ENCODE measurements at places on chromosomes 6 and 20. TPM values are rescaled to one million over a fixed set of nuclear protein-coding genes. Genes with fewer than 3 reads are reported as not detected.
A peak's percentile ranks its signal among the peaks of the same experiment; 100 is the strongest.

DNA sequence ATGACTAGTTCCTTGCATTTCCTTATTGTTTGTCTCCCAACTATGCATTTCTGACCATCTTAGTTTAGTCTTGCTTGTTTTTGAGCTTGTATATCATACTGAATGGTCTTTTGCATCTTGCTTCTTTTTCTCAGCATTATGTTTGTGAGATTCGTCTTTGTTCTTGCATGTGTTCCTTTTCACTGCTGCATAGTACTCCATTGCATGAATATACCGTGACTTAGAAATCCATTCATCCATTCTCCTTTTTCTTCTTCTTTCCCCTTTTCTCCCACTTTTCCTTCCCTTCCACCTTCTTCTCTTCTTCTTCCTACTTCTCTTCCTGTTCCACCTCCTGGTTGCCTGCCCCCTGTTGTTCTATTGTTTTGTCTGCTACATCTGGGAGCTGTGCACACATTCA lies 42.8 kb downstream of the CDH22 start:
- no peak for DNase-seq

The IP6K3 gene
- total RNA-seq, result 4.6 TPM

DNA sequence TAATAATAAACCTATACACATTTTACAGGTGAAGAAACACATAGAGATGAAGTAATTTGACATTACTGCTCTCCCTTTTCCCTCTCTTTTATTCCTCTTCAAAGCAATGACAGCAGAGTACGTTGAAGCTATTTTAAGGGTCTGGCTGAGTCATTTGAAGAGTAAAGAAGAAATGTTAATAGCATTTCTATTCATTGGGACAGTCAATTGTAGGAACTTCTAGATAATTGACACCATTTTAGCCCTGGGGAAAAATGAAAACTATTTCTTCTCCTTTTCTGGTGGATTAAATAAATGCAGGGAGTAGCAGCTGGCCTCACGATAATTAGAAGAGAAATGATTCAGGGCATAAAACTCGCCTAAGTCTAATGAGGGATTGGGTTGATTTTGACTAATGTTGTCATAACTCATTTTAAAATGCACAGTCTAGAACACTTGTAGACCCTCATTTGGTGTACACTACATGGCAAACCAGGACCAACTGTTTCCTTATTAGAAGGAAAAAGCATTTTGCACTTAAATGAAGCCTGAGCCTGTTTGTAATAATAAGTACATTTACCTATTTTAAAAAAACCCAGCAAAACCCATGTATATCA lies 48.1 kb downstream of the RIPOR2 start:
- DNase-seq, result no peak

The GRIK2 gene
- 2.5 TPM for total RNA-seq

The SLC22A1 gene
- total RNA-seq, result 3.2 TPM

DNA sequence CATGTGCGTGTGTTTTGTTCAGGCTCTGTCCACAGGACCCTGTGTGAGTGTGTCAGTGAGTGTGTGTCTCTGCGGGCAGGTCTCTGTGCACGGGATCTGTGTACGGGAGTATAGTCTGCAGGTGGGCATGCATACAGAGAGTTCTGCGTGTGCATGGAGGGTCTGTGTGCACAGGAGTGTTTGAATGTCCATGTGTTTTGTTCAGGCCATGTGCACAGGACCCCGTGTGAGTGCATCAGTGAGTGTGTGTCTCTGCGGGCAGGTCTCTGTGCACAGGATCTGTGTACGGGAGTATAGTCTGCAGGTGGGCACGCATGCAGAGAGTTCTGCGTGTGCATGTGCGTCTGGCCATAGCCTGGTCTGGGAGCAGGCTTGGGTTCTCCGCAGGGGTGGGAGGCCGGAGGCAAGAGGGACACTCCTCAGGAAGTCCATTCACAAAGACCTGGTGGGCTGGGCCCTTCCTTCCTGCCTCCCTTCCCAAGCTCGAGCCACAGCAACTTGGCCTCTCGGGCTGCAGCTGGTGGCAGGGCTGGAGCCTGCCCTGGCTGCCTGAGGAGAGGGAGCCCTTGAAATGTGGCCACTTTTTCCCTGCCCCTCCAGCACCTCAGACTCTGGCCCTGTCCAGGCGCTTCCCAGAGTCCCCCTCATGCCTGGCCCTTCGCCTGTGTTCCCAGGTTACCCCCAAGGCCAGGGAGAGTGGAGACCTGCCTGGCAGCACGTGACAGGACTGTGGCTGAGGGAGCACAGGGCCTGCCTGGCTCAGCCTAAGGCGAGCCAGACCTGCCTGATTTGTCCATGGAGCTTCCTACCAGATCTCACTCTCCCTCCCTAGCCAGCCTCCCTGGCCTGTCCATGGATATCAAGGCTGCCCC lies 6.8 kb downstream of the HSPA12B start:
- no peak for DNase-seq

- peak; percentile 84 for DNase-seq
Observed at GRCh38 chr6:8180327-8181159, 78.2 kb upstream of the EEF1E1 start.

The SNAI1 gene
- 9.1 TPM for total RNA-seq

The SLC17A2 gene
- not detected for total RNA-seq

DNA sequence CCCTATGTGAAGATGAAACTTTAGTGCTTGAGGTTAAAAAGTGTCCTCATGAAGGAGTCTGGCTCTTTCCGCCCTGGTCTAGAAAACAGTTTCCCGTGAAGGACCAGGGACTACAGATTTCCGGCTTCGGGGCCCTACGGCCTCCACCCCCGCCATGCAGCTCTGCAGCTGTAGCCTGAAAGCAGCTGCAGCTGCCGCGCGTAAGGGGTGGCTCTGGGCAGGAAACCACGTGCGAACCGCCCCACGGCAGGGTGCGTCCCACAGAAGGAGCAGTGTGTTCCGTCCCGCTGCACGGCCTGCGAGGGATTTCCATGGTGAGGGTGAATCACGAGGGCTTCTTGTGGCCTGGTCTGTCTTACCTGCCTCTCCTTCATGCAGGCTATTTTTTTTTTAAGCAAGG lies 117.0 kb downstream of the ERMARD start:
- no peak for DNase-seq

DNA sequence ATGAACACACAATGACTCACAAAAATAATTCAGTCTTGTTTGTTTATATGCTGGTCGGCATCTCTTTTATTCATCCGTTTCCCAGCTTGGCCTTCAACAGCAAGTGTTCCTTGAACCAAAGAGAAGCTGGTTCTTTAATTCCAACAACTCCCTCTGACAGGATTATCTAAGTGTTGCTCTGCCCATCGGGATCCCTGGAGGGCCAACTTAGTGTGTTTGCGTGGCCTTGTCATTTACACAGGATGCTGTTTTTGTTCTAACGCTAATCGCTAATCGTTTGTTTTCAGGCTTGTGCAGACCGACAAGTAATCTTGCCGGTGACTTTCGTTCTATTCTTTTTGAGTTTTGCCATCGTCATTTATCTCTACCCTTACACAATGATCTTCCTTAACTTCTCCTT lies 267.4 kb upstream of the EXOC2 start:
- DNase-seq, result no peak

- DNase-seq, result no peak
Observed at GRCh38 chr20:37638527-37638926, 55.3 kb upstream of the CTNNBL1 start.

GRCh38 chr6:9140951-9141460 lies 705.7 kb upstream of the SLC35B3 start:
- no peak for DNase-seq

- DNase-seq, result no peak
Observed at GRCh38 chr20:59157961-59158541, 5.6 kb upstream of the ZNF831 start.

DNA sequence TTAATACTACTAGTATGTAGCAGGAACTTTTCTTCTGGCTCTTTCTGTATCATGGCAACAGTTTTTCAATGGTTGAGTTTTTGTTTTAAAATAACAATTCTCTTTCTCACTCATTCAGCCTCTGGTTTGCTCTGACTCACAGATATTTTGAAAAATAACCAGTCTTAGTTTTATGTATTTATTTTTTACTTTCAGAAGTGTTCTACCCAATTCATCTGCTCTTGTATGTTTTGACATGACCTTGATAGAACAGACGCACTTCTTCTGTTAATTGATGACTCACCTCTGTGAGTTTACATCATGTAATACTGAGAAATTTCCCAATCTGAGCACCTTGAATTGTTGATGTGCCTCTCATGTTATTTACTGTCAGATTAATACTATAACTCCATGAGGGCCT lies 178.9 kb downstream of the SASH1 start:
- DNase-seq, result peak; percentile 72

GRCh38 chr20:36113566-36114250 lies 40.8 kb upstream of the EPB41L1 start:
- no peak for DNase-seq

GRCh38 chr6:141152951-141153350 lies 979.8 kb upstream of the GJE1 start:
- no peak for DNase-seq

DNA sequence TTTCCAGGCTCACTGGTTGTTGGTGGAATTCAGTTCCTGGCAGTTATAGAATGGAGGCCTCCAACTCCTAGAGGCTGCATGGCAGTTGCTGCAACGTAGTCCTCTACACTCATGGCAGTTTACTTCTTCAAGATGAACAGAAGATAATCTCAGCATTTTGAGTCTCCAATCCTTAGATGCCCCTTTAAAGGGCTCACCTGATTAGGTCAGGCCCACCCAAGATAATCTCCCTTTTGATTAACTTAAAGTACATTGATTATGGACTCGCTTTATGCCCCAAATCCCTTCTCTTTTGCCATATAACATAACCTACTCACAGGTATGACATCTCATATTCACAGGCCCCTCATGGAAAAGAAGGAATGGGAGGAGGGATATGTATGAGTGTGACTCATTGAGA lies 76.4 kb downstream of the ZNF133 start:
- DNase-seq, result no peak

DNA sequence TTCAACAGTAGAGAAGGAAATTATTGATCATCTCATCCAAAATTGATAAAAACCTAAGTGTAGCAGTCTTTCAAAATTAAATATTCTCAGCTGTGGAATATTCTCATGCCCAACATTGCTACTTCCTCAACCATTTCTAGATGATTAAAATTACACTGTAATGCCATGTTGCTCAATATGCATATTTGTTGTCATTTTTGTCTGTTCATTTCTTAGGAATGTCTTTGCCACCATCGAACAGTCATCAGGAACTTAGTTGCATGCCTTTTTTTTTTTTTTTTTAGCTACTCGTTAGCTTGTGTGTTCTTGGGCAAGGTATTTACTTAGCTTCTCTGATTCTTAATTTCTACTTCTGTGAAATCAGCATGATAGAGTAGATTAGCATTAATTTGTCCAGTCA lies 188.6 kb downstream of the DTNBP1 start:
- peak; percentile 54 for DNase-seq

DNA sequence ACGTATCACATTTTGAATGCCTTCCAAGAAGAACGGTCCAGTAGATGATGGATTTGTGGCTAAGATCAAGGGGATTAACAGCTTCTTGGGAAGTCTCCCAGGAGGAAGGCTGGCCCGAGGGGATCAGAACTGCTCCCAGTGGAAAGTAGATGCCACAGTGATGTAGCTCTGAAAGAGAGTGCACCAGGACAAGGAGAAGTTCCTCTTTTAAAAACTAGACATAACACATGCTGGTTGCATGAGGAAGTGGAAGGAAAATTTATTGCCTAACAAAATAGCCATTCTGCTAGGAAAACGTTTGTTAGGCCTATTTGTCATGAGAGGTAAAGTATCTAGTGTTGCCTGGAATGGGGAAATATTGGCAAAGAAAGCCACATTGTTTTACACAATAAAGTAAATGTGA lies 87.8 kb downstream of the CDH26 start:
- DNase-seq, result peak; percentile 58

DNA sequence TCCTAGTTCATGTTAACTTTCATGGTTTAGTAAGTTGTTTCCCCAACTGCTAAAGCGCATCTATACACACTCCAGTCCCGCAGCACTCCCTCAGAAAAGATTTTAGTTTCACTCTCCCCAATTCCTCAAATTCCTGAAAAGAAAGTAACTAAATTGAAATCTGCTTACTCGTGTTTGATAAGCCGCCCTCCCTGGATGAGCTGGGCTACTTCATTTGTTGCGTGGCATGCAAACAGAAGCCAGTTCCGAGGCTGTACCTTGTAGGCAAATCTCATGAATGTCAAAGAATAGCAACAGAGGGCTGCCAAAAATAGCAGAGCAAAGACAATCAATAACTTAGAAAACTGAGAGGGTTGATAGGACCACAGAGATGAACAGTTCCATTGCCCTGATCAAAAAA lies 16.9 kb downstream of the MPC1 start:
- DNase-seq, result peak; percentile 44

- no peak for DNase-seq
Observed at GRCh38 chr20:19024296-19025035, 188.0 kb upstream of the SLC24A3 start.

GRCh38 chr6:35955071-35955470 lies 34.2 kb upstream of the SRPK1 start:
- DNase-seq, result peak; percentile 19

- DNase-seq, result peak; percentile 64
Observed at GRCh38 chr6:46850792-46851191, 57.6 kb downstream of the MEP1A start.

DNA sequence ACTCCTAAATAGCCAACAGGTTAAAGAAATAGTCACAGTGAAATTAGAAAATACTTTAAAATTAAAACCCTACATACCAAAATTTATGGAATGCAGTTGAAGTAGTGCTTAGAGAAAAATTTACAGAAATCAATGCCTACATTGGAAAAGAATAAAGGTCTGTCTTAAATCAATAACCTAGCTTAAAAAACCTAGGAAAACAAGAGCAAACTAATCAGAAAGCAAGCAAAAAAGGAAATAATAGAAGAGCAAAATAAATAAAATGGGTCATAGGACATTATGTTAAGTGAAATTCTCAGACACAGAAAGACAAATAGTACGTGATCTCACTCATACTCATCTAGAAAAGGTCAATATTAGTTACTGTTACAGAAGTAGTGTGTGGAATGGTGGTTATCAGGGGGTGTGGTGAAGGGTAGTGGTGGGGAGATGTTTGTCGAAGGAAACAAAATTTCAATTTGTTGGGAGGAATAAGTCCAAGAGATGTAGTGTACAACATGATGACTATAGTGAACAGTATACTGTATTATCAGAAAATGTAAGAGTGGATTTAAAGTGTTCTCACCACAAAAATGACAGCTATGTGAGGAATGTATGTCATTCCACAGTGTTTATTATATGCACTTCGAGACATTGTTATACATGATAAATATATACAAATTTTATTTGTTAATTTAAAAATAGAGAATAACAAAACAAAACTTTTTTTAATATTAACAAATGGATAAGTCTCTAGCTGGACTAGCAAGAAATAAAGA lies 423.6 kb downstream of the CDH26 start:
- DNase-seq, result no peak

The SLC17A1 gene
- total RNA-seq, result not detected

The BMP6 gene
- total RNA-seq, result 2.8 TPM

- DNase-seq, result peak; percentile 81
Observed at GRCh38 chr6:111605100-111605751, 452 bp downstream of the TRAF3IP2 start.

The E2F3 gene
- 24.8 TPM for total RNA-seq

The ZNF831 gene
- not detected for total RNA-seq

DNA sequence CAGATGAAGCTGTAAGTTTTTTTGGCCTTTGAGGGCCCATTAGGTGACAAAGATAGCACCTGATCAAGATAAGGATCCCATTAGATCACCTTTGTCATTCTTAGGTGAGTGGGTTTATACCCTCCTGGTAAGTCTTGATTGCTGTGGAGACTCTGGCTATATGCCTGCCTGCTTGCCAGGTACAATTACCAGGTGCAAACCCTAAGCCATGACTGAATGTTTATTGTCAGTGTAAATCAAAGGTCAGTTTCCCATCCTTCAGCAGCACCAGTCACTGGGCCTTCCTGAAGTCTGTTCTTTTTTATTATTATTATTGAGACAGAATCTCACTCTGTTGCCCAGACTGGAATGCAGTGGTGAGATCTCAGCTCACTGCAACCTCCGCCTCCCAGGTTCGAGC lies 106.4 kb upstream of the FOXO3 start:
- DNase-seq, result no peak
